ENCODE measurements at places on chromosomes 6 and 20.

GRCh38 chr6:84967389-84967788 lies 203.0 kb upstream of the TBX18 start:
- peak; percentile 58 for DNase-seq

- no peak for DNase-seq
Measured at GRCh38 chr6:156804402-156804801, 27.2 kb downstream of the ARID1B start.

GRCh38 chr6:34573567-34574183 lies 17.5 kb upstream of the SPDEF start:
- no peak for DNase-seq

DNA sequence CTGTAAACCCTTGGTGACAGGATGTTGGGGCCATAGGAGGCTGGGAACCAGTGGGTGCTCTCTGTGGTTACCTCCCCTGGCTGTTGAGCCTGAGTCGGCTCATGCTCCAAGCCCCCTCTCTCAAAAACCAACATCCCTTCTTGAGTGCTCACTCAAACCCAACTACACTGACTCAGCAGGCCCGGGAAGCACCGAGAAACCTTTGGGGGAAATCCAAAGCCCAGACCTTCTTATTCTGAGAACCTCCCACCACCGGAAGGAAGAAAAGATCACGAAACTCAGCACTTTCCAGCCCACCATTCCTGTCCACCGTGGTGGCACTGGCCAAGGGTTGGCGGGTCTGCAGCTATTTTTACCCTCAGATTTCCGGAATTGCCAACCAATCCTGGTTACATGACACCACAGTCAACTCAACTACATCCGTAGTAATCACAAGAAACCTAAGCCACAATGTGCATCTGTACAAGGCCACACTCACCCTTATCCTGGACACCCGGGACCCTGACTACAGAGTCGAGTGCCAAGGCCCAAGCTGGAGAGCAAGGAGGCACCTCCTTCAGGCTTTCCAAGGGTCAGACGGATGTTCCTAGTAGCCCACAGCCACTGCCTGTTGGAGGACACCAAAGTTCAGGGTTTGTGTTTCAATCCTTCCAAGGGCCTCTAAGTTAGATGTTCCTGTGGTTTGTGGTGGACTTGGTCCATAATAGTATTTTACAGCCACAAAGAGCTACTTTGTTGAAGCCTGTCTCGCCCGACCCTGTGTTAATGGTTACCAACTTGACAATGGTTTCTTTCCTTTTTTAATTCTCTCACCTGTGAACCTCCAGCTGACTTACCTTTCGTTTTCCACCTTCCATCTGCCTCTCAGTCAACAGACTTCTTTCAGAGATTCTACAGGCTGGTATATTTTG lies 317.0 kb downstream of the CDC5L start:
- DNase-seq: no peak

DNA sequence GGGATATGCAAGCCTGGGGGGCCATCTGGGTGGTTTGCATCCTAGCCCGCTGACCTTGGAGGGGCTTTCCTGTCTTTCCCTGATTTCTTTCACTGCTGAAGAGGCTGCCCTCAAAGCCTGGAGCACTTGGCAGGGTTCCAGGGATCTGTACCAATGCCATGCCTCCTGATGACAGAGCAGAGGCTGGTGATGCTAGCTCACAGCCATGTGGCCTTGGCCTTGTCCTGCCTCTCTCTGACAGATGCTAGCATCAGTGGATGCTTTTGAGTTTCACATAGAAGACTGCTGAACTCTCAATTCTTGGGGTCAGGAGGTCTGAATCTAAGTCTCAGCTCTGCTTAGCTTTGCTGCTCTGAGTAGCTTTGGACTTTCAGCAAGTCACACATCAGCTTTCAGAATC lies 21.9 kb upstream of the RREB1 start:
- no peak for DNase-seq
